ENCODE measurements at places on chromosomes 6 and 20. TPM values are rescaled to one million over a fixed set of nuclear protein-coding genes. Genes with fewer than 3 reads are reported as not detected.

The FOXC1 gene
- total RNA-seq, result 3.0 TPM

The PPP1R16B gene
- total RNA-seq, result 4.2 TPM

The PTCHD4 gene
- total RNA-seq, result 1.3 TPM

The CDH4 gene
- under 0.01 TPM for total RNA-seq

DNA sequence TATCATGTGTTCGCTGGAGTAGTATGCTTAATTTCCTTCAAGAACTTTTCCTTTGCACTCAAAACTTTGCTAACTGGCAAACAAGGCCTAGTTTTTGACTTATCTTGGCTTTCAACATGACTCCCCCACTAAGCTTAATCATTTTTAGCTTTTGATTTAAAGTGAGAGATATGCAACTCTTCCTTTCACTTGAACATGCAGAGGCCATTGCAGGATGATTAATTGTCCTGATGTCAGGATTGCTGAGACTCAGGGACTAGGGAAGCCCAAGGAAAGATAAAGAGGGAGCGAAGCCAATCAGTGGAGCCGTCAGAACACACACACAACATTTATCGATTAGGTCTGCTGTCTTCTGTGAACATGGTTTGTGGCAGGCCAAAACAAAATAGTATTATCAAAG lies 491.4 kb downstream of the CBLN4 start:
- DNase-seq, result no peak

GRCh38 chr6:6891125-6891721 lies 216.5 kb upstream of the RREB1 start:
- no peak for DNase-seq

GRCh38 chr6:152085451-152085921 lies 278.0 kb downstream of the ESR1 start:
- DNase-seq, result no peak

DNA sequence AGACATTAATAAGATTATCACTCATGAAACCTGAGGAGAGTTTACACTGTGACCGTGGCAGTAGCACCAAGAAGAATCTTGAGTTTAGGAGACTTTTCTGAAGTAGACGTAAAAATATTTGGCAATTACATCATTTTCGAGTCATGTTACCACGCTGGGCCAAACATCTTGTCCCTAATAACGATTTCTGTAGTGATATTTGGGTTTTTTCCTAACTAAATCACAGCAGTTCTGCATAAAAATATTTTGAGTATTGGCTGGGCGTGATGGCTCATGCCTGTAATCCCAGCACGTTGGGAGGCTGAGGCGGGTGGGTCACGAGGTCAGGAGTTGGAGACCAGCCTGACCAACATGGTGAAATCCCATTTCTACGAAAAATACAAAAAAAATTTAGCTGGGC lies 262.4 kb downstream of the PHF3 start:
- DNase-seq, result no peak

DNA sequence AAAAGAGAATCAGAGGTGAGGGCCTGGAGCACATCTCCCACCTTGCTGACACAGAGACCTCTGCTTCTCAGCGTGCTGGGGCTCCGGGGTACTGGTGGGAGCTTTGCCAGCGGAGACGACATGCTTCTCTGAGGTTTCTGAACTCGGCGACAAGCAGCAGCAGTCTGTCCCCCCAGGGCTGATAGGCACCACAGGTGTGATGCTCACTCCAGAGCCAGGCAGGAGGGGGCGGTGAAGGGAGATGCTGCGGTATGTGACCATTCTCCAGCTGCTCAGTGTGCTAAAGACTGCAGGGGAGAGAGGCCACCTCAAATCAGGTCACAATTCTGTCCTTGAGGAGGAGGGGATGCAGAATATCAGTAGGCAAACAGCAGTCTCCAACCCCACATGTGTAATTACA lies 219.9 kb downstream of the ALDH8A1 start:
- DNase-seq, result no peak

- DNase-seq, result no peak
These were observed 1.8 kb upstream of the JARID2 start for GRCh38 chr6:15243910-15244619.

DNA sequence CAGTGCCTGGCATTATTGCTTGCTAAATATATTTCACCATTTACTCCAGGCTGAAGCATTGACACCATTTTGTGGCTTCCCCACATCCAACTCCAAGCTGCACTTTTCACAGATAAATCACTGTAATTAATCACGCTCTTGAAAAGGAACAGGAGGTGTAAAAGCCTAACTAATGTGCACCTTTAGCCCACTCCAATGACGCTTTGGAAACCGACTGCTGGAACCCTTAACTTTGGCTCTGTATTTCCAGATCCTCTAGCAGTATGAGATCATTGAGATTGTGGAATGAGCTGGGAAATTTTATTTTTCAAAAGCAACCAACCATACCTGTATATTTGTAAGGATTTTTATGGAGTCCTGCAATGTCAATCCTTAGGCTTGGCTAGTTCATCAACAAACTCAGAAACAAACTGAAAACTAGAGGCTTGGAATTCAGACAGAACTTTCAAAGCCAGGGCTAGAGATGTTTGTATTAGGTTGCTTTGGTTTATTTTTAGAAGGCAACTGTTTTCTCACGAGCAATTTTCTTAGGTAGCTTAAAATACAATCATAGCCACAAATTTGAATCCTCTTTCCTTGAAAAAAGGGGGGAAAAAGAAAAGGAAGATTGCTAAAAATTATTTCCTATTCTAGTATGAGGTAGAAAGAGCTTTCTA lies 52.8 kb upstream of the UTRN start:
- DNase-seq, result no peak

- DNase-seq, result no peak
These were observed 34.1 kb upstream of the RPL7L1 start for GRCh38 chr6:42845327-42845694.

DNA sequence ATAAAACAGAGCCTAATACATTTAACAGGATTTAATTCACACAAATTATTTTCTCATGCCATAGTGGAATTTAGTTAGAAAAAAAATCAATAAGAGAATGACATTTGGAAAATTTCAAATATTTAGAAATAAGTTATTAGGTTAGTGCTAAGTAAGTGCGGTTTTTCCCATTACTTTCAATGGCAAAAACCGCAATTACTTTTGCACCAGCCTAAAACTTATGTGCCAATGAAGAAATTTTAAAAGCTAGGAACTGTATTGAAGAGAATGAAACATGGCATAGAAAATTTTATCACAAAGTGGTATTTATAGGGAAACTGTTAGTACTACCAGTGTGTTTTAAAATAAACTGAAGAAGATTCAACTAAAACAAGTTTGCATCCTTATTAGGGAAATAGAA lies 228.3 kb upstream of the FKBP1C start:
- DNase-seq, result no peak

- no peak for DNase-seq
These were observed 212.5 kb upstream of the CNR1 start for GRCh38 chr6:88378639-88379038.

DNA sequence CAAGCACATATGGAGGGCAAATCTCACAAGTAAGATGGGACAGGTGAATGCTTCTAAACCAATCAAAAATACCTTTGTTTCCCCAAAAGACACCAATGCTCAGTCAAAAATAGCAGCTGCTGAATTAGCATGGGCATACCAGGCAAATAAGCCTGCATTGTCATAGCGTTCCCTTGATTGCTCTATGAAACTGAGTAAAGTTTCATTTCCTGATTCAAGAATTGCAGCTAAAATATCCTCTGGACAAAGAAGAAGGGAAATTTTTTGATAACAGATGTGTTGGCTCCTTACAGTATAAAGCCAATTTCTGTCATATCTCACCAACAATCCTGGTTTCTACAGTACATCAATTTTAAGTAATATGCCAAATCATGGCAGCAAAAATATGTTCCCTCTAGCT lies 3.3 kb upstream of the TMEM14A start:
- no peak for DNase-seq

GRCh38 chr6:15882345-15882744 lies 219.5 kb upstream of the DTNBP1 start:
- DNase-seq, result no peak

DNA sequence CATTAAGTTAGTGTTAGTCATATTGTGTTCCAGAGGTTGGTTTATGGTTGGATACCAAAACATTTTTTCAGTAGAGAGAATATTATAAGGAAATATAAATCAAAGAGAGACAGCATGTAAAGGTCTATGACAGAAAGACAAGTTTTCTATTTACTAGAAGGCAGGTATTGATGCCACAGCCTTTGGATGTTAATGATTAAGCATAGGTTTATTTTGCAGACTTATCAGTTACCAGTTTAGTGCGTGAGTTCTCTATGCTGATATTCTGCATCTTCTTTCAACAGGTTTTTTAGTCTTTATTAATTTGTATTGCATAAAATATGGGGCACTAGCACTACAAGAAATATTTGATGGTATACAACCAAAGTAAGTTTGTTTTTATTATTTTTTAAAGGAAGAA lies 45.6 kb downstream of the CSE1L start:
- DNase-seq, result no peak

- no peak for DNase-seq
These were observed 20.2 kb upstream of the SLC22A7 start for GRCh38 chr6:43277643-43278523.

DNA sequence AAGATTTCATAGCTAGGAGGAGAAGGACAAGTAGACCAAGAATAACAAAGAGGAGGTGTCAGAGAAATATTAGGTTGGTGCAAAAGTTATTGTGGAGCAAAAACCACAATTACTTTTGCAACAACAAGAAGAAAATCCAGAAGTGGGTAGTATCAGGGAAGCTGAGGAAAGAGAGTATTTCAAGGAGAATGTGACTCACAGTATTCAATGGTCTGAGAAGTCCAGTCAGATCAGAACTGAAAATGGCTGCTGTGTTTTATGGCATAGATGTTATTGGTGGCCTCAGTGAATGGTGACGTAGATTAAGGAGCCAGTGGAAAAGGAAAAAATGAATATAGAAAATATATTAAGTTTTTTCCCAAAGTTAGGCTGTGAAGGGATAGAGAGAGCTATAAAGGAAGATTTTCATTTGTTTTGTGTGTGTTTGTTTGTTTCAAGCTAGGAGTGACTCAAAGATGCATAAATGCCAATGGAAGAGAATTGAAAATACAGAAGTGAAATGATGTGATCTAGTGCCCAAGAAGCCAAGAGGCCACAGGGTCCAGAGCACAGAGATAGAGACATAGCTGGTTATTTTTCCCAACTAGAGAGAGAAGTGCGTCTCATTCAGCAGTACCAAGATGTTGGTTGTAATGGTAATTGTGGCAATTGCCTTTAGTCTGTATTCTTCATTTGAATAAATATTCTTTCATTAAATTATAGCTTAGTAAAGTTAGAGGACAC lies 112.8 kb downstream of the ADTRP start:
- no peak for DNase-seq

DNA sequence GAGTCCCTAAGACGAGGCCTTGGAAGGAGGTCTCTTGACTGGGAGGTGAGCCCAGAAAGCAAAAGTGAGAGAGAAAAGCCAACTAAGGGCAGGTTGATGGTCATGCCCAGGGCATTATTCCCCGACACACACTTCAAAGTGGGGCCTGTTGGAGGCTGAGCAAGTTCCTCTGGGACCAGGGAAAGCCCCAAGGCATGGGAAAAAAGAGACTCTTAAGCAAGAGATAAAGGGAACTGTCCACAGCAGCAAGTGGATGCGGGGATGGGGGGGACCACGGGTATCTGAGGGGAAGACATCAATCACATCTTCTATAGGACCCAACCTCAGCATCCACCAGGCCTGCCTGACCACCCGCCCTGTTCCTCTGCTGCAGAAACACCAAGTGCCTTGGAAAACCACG lies 119.9 kb upstream of the MAFB start:
- no peak for DNase-seq

DNA sequence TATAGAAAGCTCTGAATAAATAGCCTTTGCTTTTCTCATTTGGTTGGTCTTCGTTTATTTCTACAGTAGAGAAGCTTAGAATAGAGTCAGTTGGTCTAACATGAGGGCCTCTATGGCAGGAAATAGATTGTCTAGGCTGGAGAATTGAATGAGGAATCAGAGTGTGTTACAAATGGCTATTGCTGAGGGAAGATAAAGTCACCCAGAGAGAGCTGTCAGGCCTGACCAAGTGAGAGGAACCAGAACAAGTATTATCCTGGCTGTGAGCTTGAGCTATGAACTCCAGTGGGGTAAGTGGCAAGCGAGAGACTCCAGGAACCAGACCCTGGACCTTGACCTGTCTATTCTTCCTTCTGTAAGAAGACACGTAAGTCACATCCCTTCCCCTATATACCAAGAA lies 353.1 kb downstream of the CD83 start:
- DNase-seq, result no peak
